ENCODE measurements at places on chromosomes 2 and 18. TPM values are rescaled to one million over a fixed set of nuclear protein-coding genes. Genes with fewer than 3 reads are reported as not detected.

- DNase-seq, result no peak
Measured at GRCh38 chr2:171146633-171147032, 14.1 kb downstream of the TLK1 start.

DNA sequence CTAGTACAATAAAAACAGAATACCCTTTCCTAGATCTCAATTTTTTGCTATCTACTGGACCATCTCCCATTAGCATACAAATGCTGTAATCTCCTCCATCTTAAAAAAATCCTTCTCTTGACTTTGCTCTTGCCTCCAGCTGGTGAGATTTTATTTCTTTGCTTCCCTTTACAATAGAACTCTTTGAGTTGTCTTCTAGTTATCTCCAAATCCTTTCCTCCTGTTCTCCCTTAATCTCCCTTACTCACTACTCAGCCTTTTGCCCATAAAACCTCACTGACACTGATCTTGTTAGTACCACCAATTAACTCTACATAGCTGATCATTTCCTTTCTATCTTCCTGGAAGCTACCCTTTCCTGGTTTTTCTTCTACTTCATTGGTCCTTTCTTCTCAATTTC, 63.5 kb upstream of the FRZB start:
- DNase-seq, result no peak

DNA sequence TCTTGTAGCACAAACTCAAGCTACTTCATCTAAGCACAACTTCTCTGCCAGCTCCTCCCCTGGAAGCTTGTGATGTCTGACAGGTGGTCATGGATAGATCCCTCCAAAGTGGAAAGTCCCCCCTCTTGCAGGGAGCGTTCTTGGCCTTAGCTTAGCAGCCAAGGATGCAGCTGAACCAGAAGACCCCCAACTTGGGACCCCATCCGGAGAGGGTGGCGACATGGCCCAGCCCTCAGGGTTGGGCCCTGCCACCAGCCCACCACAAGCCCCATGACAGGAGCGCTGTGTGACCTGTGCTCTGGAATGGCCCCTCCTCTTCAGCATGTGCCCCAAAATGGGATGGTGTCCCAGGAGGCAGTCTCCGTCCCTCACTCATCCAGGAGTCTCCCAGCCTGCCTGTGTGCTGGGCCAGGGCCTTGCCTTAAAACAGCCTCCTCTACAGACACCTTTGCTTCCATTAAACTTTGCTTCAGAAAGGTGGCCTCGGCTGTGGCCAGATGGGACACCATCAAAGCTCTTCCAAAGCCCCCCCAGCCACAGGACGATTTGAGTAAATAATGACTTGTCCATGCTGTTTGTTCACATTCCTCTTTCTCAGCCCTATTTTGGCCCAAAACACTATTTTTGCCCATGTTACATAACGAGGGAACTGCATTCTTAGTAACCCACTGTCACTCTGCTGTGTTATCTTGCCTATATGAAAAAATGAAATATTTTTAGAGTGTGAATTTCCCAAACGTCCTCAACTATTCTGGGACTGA, 122.1 kb downstream of the RAB3GAP1 start:
- no peak for DNase-seq

- DNase-seq, result no peak
Measured at GRCh38 chr18:78992041-78993011, 12.7 kb downstream of the SALL3 start.

DNA sequence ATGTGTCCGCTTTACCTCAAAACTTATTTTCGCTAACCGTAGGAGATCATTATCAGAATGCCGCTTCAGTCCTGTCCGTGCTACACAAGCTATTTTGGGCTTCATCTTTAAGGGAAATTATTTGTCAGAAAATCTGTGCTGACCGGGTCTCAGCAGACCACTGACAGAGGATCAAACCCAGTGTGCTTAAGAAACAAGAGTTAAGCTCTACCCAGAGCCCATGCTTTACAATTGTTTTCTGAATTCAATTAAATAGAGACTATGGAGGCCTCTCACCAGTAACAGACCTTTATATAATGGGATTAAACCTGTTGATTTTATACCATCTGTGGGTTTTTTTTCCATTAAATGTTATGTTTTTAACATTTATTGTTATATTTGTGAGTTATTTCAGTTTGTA, 1956.7 kb upstream of the PIK3C3 start:
- no peak for DNase-seq

- no peak for DNase-seq
Measured at GRCh38 chr2:86790676-86791572, at the start of gene CD8A. Gene CD8A, minus strand, starts transcription at chr2:86790913. Its CDS starts 88 bp downstream, at chr2:86790825.

DNA sequence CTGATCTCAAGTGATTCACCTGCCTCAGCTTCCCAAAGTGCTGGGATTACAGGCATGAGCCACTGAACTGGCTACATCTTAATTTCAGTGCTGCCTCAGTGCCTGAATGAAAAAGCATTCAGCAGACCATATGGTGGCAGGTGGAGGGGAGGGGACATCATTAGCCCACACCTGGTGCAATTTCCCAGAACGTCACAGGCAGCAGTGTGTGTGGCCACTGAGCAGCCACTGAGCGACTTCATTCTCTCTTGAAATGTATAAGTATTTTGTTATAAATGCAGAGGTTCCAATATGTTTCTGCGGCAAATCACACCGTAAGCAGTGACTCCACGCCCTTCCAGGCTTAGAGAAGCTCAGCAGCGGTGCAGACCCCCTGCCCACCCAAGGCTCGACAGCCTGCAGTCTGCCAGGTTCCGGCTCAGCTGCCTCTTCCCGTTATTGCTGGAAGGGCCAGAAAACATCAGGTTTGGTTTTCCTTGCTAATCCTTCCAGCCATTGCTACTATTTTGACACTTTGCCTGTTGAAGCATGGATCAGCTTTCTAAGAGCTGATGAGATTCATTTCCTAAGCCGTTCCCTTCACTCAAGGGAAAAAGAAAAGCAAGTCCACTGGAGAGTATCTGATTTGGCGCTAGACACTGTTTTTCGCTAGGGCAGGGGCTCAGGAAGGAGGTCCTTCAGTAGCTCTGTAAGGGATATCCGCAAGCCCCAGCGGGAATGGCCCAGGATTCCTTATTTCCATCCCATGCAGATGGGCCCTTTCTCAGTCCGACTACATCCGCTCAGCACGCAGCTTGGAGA, 250.7 kb downstream of the VAPA start:
- DNase-seq, result no peak

DNA sequence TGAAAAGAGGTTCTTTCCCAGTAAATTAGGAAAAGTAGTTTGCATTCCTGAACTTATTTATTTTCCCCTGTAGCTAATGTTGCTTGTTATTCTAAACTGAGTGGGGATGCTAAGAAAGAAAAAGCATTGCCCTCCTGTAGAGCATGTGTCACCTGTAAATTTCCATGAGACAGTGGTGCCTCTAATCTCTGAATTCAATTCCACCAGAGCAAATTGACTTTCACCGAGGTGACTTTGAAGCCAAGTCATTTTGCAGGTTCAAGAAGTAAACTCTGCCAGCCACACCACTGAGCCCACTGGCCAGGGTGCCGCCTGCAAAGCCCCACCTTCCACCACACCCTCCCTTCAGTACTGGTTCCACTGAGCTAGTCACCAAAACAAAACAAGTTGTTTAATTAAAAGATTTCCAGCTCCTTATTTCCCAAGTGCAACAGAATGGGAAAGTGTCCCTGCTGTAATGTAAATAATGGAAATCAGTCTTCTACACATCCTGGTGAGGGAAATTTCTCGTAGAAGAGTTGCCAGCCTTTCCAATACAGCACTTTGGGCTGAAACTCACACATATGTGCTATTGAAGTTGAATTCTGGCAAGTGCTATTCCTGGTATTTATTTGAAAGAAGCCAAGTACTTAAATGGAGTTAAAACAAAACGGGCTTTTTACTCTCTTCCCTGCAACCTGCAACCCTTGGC, 254.8 kb downstream of the RNF152 start:
- no peak for DNase-seq

DNA sequence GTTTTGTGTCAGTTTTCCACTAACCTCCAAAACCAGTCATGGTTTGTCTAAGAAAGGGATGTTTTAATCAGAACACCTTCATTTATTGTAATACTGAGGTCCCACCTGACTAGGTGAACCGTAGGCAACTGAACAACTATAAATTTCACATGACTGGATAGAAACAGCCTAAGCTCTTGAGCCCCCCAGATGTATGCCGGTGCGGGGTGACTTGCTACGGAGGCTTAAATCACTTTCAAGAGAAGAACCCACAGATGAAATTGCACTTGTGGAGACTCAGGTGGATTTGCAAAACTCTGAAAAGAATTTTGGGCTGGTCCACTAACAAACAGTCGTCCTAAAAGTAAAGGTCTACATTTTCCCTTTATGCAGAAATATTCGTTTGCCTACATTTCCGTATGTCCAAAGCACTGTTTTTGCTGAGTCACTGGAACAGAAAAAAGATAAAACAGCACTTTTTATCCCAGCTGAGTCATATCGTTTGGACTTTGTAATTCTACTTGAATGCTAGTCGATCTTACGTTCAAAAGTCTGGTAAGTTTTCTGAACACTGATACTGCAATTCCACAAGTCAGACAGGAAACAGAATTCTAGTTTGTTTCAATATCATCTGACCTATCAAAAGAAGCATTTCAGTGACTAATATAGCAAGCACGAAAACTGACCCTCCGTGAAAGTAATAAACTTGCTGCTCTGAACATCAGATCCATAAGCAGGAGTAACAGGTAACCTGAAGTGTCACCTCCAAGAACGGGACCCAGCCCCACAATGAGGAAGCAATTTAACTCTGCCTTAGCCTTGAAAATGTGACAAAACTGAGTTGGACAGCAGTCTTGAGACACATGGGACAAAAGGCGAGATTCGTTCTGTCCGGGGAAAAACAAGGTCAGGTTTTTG, 18.1 kb downstream of the ZNF516 start:
- DNase-seq, result no peak

DNA sequence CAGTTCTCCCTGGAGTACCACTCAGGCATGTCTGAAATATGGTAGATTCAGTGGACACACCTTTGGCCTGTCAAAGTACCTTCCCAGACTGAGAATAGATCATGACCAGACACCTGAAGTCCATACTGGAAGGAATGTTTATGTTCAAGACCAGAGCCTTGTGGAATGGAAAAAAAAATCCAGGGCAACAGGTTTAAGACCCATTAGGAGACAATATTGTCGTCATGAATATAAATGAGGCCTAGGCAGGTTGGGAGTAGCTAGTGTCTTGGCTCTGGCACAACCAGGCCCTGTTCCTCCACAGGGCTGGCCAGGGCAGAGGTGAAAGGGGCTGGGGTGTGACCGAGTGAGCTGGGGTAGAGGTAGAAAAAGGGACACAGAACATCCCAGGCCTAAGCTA, 13.2 kb upstream of the ATRAID start:
- no peak for DNase-seq

DNA sequence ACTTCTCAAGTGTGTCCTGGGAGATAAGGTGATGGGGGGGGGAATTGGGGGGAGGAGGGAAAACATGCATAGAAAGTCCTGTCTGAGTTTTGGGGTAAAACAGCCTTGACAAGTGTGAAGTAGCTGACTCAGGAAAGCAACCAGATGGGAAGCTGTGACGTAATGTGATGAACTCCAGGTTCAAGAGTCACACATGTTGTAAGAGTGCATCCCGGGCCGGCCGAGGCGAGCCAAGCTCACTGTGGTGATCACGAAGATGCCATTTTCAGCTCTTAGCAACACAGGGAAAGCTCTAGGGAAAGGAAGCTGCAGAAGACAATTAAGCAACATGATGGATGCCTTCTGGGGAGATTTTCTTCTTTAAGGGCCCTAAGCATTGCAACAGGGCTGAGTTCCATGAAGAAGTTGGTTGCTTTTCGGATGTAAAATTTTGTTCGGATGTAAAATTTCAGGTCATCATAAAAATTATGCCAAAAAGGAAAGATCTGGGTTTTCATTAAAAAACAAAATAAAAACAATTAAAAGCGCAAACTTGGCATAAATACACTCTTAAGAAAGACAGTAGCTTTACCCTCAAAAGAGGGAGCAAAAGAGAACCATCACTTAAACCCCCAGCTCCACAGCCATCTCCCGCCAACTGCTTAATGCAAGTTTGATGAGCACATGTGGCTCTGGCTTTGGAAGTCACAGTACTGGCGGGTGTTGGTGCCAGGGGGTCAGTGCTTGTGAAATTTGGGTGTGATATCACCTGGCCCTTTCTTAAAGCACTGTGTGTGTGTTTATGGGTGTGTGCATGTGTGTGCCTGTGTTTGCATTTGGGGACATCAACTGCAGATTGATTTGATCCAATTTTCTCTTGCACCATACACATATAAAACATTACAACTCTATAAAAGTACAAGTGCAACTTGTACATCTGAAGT, 19.1 kb downstream of the SERTAD2 start:
- no peak for DNase-seq

LIMS2 gene
- 5.3 TPM for total RNA-seq

COMMD1 gene
- 76.8 TPM for total RNA-seq

KLHL30 gene
- total RNA-seq, result 0.50 TPM

MYL1 gene
- not detected for total RNA-seq

XDH gene
- total RNA-seq, result not detected

Data from SJSA1 (cell line).